ENCODE measurements at places on chromosomes 5 and 9.
A peak's percentile ranks its signal among the peaks of the same experiment; 100 is the strongest.

GRCh38 chr5:75192264-75192663 lies 44.4 kb downstream of the ANKRD31 start:
- DNase-seq, result no peak

DNA sequence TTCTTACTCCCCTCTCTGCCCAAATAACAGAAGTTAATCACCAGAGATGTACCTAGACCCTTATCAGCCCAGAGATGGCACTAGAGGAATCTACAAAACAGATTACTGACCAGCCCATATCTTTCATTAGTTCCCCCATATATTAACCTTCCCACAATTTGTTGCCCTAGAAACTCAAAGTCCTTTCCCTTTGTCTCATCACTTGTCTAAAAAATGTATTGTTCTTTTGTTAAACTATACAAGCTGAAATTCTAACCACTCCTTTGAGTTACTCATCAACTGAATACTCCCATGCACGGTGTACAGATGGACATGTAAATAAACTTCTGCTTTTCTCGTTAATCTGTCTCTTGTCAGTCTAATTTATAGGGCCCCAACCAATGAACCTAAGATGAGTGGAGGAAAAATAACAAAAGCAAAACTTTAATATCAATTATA lies 130.9 kb downstream of the CCDC192 start:
- DNase-seq, result no peak

DNA sequence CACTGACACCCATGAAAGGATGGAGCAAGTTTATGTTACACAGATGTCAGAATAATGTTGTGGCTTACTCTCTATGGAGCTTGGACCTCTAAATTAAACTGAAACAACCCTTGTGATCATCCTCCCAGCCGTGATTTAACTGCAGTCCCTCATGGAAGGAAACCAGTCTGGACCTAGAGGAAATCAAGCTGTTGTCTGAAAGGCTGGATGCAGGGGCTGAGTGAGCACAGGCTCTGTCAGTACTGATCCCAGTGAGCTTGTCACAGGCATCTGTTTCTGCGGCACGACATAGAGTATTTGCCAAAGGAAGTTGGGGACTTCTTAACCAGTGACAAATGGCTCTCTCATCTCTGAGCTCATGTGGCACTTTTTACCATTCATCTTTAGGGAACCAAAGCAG lies 282.9 kb upstream of the MAP3K1 start:
- DNase-seq, result no peak

DNA sequence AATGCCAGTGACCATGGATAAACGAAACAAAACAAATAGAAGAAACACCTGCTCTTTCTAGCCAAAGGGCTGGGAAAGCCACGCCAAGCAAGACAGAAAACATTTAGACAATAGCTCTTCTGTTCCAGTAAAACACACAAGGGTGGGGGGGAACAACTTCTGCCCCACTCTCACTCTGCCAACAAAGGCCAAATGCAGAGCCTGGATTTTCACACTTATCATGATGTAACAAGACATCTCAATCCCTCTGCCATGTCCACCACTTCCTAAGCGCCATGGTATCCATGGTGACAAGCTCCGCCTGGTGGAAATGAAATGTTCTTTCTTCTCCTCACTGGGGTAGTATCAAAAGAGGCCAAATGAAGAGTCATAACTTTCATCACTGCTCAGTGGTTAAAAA lies 60.6 kb downstream of the DRD1 start:
- DNase-seq, result peak; percentile 11

- no peak for DNase-seq
These were observed 6.1 kb upstream of the TMEM252 start for GRCh38 chr9:68546596-68547390.

DNA sequence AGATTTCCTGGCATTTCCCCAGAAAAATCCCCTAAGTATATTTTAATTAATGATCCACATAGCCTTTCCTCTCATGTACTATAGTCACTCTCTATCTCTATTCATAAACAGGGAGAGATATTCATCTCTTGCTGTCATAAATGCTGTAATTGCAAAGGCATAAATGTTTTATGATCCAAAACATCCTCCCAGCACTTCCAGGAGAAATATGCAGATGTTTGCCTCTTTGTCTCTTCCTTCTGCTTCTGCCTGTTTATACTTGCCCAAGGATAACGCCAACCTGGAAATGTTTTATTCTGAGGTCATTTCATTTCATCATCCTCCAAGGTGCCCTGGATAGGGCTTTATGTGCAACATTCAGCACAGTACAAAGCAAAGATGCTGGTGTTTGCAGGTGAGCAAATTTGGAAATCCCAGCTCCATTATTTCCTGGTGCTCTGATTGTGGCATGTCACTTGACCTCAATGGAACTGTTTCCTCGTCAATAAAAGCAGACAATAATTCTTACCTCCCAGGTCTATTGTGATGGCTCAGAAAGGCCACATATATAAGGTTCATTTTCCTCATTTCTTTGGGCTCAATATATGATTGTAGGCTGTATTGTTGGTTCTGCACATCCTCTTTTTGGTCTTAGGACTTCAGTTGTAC lies 6.9 kb downstream of the TNFSF15 start:
- no peak for DNase-seq

- DNase-seq, result no peak
These were observed 556.0 kb downstream of the BNC2 start for GRCh38 chr9:16314476-16314875.

- peak; percentile 57 for DNase-seq
These were observed 1.4 kb upstream of the ERGIC1 start for GRCh38 chr5:172832383-172833315.

DNA sequence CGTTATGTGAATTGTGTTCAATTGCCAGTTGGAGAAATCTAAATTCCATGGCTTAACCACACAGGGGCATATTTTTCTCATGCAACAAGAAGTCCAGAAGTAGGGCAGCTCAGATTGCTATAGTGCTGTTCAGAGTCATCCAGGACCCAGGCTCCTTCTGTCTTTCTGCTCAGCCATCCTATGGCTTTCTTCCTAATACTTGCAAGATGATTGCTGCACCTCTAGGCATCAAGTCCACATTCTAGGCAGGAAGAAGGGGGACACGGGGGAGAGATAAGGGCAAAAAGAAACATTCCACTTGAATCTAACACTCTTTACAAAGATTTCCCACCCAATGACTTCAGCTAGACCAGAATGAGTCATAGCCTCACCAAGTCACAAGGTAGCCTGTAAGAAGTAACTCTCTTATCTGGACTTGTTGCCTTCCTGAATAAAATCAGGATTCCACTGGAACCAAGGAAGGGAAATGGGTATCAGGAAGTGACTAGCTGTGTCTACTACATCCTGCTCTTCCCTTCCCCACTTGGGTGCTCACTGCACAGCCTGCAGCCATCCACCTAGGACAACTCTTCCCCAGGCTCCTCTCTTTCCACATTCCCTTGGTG lies 5.3 kb downstream of the ERAP2 start:
- peak; percentile 69 for DNase-seq

DNA sequence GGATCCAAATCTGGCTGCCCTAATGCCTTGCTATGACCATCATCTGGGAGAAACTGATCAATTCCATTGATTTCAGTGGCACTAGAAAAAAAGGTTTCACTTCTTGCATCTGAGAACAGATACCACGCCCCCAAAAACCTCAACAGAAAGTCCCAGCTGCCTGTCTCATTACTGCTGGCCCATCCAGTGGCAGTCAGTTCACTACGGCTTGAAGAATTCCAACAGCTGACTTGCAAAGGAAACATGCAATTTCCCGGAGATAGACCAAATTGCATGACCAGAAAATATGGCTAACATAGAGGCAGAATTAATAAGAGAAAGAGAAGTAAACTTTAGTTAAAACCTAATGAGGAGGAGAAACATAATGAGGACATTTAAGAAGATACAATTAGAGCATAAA lies 48.6 kb downstream of the UGCG start:
- no peak for DNase-seq

DNA sequence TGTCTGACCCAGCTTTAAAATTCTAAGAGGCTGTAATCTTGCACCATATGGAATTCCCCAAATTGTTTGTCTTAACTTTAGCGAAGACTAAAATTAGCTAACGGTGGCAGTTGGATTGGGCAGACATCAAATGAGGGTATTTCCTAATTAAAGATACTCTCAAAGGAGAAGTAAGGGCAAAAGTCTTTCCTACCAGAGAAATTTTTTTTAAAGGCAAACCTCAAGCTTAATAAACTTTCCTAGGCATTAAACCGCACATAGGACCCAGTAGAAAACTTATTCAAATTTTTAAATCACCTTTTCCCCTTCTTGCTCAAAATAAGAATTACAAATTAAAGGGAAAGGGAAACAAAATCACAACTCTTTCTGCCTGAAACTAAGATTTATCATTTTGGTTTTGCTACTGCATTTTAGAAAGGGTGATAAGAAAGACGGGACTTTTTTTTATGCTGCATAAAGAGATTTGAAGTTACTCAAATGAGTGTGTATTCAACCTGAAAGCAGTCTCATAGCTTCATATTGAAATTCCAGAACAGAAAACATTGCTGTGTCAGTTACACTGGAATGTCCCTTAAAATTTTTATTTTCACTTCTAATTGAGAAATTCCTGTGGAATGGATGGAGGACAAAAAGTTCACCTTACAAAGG lies 189.1 kb upstream of the PTGER4 start:
- DNase-seq, result no peak

DNA sequence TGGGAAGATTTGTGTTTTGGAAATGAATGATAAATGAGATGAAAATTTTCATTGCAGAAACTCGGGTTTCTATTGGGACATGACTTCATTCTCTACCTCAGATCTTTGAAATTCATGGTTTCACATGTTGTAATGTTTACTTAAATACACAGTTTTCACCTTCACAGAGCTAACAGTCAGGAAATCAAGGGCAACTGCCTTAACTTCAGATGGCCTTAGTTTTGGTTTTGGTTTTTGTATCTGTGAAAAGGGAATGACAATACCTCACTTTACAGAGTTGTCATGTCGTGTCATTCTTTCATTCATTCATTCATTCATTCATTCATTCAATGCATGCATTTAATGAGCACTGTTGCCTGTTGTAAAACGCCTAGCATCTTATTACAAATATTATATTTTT lies 41.9 kb downstream of the NIM1K start:
- no peak for DNase-seq

- DNase-seq, result no peak
These were observed 85.5 kb upstream of the MYO10 start for GRCh38 chr5:17021602-17021932.

Data from fibroblast of mammary gland (primary cell).